Retina (tissue), 1 donor: ENCODE measurements at places on chromosomes 6 and 20.
A peak's percentile ranks its signal among the peaks of the same experiment; 100 is the strongest.

DNA sequence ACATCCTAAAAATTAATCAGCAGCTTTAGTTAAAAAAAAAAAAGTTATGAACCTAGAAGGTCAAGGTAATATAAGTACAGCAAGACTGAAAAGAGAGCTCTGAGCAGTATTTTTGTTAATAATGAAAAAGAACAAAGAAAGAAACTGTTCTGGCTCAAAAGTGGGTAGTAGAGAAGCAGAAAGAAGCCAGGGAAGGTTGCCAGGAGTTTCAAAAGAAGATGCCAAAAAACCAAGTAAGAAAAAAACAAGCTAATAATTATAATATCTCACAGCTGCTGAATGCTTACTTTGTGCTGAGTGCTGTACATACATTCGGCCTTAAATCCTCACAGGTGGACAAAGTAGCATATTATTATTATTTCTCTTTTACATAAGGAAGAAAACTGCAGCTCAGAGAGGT, 31.9 kb downstream of the NRSN1 start:
- no peak for DNase-seq

DNA sequence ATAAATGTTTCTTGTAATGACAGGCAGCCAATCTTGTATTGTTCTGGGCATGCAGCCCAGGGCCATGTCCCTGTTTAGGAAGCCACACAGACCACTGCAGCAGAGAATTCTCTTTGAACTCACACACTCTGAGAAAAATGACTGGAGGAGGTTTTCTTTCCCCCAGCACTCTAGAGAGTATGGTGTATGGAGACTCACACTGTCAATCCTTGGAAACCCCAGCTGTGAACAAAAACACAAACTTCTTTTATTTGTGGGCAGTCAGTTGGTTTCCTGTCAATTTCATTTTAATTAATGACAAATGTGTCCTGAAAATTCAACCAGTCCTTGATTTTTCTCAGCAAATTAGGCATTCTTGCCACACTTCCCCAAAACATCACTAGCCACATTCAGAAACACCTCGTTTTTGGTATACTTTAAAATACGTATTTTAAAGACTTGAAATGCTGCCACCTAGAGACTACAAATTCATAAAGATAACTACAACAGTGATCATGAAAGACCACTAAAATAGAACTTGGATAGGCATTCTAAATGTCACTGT, 52.9 kb upstream of the UFL1 start:
- peak; percentile 51 for DNase-seq

DNA sequence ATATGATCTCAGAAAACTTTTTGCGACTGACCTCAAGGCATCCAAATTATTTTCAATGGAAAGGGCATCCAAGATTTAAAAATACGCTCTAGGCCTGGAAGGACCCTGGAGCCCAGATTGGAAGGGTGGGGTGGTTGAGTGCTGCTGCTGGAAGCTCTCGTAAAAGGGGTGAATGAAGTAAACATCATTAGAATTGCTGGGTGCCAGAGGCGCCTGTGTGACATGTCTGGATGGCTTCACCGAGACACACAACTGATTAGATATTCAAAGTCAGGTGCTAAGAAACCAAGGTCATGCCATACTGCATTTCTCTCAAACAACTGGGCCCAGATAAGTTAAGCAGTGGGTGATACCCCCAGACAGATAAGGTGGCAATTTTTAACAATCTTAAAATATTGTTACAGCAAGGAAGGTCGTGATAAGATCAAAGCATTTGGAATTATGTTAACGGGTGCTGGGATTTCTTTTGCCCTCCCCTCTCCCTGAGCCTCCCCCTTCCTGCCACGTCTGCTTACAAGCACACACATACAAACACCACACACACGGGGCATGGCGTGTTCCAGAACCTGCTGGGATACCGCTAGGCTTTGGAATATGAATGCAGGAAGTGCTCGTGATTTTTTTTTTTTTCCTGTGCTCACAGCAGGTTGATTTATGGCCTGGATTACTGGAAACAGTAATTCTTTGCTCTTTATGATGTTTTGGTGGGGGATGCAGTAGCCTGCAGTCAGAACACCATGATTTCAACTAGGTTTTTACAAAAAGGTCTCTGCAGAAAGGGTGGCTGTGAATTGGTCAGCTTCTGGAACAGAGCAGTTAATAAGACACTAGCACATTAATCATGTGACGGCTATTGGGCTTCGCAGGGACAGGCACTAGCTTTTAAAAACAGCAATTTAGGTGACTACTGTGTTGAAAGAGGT, 551.2 kb downstream of the QKI start:
- peak; percentile 27 for DNase-seq

DNA sequence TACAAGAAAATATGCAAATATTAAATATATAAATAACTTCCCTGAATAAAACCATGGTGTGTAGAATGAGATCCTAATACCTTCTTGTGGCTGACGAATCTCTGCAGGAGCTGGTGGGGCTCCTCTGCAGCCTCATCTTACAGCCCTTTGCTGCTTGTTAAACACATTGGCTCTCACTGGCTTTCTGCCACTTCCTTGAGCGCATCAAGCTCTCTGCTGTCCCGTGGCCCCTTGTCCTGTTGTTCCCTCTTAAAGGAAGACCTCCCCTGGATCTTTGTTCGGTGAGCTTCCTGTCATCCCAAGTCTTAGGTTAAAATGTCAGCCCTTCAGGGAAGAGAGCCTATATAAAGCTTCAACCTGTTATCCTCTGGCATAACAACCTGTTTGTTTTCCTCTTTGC, 519.6 kb downstream of the DOK5 start:
- DNase-seq = peak; percentile 27

DNA sequence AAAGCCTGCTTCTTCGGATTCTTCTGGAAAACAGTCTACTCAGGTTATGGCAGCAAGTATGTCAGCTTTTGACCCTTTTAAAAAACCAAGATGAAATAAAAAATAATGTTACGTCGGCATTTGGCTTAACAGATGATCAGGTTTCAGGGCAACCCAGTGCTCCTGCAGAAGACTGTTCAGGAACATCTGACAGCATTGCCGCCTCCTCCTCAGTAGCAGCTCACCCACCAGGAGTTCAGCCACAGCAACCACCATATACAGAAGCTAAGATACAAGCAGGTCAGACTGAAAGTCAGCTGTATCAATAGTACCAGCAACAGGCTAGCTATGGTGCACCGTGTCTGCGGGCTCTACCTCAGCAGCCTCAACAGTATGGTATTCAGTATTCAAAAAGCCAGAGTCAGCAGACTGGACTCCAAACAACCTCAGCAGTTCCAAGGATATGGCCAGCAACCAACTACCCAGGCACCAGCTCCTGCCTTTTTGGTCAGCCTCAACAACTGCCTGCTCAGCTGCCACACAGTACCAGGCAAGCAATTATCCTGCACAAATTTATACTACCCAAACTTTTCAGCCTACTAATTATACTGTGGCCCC, 51.9 kb downstream of the BTBD9 start:
- DNase-seq = no peak

DNA sequence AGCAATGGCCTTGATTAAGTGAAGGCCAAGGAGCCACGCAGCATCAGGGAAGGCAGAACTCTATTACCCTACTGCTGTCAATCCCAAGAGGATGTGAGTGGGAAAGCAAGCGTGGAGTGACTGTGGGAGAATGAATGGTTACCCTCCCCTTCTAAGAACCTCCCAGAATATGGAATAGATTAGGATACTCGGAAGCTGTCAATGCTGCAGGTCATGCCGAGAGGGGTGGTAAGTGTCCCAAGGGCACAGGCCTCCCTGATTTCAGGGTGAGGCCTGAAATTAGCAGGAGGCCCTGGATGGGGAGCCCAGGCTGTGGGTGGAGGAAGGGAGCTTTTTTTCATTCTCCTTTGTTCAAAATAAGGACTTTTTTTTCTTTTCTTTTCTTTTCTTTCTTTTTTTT, 179.9 kb upstream of the JAG1 start:
- no peak for DNase-seq
